Suppressor macrophage treated with lipopolysaccharide for 1 hour (primary cell): ENCODE measurements at places on chromosomes 4 and X.

DNA sequence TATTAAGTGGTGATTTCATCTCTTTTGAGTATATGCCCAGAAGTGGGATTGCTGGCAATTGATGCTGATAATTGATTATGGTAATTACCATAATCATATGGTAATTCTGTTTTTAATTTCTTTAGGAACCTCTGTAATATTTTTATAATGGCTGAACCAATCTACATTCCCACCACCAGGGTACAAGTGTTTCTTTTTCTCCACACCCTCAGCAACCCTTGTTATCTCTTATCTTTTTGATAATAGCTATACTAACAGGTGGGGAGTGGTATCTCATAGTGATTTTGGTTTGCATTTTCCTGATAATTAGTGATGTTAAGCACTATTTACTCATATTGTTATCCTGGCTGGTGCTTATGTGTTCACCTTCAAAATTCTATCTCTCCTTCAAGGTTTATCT is 212.6 kb downstream of the FMR1NB start:
- no peak for DNase-seq

DNA sequence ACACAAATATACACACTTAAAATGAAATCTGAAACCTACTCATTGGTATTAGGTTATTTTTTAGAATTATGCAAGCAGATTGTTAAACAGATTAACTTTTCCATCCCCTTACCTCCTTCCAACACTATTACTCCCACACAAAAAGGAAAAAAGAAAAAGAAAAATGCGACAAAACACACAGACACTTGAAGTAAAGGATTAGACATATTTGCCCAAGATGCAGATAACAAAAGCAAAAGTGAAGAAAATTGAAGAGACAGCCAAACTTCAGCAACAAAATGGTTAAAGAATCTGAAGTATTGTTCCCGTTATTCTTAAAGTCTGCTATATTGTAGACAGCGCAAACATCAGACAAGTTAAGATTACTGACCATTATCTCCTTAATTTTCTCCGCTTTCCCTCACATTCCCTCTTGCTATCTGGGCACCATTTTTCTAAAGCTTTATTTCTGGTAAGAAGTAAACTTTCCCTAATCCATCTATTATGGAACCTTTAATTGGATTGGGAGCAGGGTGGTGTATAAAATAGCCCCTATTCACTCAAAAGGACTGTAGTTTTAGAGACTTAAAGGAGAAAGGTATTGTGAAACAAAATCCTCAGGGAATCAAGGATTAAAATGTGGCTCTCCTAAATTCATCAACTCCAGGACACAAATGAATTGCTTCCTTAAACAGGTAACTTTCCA is 34.7 kb upstream of the MAB21L2 start:
- DNase-seq = no peak

DNA sequence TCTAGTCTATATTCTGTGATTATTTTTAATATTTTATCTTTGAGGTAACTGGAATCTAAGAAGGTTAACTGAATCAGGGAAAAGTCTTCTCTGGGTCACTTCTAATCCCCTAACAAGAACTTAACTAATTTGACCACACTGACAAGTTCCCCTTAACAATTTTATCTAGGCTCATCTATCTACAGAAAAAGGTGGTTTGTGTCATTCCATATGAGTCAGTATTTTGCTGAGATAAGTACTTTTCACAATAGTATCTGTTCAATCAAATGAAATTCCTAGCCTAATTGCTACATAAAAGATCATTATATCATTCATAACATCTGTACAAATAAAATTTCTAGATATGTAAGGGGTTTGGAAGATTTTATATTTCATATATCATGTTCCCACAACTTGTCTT is 45.6 kb downstream of the COL25A1 start:
- no peak for DNase-seq

GRCh38 chrX:115410731-115411428 is 121.4 kb downstream of the LUZP4 start:
- DNase-seq = no peak

DNA sequence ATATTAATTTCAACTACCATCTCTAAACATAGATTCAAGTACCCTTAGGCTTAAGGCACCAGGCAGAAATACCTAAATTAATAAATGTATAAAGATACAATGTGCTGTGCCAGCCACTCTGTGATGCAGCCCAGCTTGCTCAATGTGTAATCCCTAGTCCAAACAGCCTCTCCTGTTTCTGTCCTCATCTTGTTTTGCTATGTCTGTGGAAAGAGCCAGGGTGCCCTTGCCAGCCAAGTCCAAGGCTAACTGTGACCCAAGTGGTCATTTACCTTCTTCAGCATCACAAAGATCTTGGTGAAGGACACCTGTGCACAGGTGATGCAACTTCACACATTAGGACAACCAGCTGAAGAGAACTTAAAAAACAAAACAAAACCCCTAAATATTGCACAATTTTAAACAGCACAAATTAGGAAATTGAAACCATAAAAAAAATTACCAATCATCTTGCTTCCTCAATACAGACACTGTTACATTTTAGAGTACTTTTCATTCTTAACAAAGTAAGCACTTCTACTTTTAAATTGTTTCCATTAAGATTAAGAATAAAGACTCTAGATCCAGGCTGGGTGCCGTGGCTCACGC is 89.6 kb downstream of the C4orf51 start:
- DNase-seq = peak; percentile 20

GRCh38 chr4:5791654-5792053 is 80.7 kb downstream of the EVC start:
- DNase-seq = no peak

DNA sequence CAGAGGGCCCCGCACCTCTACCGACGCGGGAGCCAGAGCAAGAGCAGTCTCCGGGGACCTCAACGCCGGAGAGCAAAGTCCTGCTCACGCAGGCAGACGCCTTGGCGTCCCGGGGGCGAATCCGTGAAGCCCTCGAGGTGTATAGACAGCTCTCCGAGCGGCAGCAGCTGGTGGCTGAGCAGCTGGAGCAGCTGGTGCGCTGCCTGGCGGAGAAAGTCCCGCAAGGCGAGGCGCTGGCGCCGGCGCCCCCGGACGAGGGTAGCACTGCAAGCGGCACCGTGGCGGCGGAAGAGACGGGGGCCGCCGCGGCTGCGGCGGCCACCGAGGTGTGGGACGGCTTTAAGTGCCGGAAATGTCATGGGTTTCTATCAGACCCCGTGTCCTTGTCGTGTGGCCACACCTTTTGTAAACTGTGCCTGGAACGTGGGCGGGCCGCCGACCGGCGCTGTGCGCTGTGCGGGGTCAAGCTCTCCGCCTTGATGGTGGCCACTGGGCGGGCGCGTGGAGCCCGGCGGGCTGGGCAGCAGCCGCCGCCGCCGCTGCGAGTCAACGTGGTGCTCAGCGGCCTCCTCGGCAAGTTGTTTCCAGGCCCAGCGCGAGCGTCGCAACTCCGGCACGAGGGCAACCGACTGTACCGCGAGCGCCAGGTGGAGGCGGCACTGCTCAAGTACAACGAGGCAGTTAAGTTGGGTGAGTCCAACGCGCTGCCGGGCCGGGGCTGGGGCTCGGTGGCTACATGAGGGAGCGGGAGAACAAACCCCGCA is 672 bp downstream of the LONRF3 start:
- DNase-seq = peak; percentile 59

- no peak for DNase-seq
Measured at GRCh38 chr4:136400829-136401228, 1131.5 kb downstream of the PCDH18 start.

DNA sequence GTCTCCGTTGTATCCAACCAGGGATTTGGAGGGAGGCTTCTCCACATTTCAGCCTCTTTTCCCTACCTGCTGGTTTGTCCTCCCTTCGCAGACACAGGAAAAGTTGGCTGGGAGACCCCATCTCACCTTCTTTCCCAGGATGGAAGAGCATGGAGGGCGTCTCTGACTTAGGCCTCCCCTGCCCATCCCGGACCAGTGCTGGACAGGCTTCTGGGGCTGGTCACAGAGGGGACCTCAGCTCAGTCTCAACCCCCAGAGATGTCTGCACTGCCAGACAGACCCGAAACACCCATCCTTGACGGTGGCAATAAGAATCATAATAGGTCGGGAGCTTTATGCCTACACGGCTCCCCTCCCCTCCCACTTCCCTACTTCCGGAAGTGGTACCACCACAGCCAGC is 1.6 kb downstream of the WFS1 start:
- DNase-seq = no peak

DNA sequence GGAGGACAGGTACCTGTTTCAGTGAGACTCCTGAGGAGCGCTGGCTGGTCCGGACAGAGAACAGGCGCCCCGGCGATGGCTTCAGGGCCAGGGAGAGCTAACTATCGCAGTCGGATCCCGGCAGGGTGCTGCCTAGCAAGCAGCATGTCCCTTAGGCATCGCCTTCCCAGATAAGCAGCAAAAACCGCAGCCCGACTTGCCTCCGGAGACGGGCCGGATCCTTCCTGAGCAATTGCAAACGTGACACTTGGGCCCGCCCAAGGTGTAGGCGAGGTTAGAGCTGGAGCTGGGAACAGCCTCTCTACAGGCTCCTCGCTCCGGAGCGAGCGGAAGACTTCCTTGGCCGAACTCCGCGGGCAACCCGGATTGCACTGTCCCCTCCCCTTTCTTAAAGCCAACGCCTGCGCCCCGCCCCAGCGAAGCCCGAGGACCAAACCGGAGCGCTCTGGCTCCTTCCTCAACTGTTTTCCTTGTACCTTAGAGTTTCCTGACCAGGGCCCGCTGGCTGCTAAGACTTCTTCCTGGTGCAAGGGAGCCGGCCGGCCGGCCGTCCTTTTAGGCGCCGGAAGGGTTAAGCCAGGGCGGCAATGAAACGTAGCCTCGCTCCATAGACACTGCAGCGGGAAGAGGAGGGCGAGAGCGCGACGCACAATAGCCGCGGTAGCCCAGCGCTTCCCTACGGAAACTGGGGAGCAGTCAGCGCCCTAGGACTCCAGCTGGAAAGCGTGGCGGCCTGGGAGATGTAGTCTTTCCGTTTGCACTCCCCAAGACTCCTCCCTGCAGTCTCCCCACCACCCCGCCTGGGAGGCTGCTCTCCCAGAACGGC is at the start of gene OPHN1:
TSS of gene OPHN1 (minus strand) at position 341 of the 826 bp plus-strand sequence. CDS start 475 bp downstream, outside the sequence.
- DNase-seq = peak; percentile 57

DNA sequence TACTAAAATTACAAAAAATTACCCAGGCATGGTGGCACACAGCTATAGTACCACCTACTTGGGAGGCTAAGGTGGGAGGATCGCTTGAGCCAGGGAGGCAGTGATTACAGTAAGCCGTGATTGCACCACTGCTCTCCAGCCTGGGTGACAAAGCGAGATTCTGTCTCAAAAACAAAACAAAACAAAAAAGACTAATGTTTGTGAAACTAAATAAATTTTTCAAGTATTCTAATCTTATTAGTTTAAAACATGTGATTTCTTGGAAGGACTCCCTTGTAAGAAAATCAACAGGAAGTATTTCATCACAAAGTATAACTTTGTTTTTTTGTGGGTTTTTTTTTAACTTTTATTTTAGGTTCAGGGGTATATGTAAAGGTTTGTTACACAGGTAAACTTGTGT is 89.6 kb downstream of the EGF start:
- no peak for DNase-seq

DNA sequence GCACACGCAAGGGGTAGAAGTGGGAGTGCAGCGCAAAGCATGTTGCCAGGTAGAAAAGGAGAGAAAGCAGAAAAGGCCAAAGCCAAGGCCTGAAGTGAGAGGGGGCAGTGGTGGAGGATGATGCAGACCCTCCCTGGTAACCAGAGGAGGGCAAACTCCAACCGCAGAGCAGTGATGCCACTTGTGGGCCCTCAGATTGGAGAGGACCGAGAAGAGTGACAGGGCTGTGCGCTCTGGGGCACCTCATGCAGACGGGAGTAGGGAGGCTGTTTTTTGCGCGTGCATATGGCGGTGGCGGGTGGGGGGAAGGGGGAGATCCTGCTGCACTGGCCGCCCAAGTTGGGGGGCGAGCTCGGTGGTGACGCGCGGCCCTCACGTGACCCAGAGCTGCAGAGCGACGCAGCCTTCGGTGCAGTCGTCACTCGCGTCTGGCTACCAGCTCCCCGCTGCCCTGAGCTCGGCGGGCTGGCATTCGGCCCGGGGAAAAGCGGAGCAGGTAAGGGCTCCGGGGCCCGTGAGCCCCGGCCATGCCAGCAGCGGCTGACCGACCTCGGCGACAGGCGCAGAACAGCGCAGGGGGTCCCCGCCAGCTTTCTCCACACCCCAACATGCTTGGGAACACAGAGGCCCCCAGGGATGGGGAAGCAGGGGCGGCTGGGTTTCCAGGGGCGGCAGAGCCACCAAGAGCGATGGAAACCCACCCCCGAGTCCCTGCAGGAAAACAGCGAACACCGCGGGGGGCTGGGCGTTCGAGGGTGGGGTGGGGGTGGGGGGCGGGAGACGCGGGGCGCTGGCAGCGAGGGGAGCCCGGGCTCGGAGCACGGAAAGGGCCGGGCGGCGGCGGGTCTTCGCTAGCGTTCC is at the start of gene BEX3:
TSS of gene BEX3 (plus strand) at position 421 of the 861 bp plus-strand sequence. CDS start 984 bp downstream, outside the sequence.
- DNase-seq = no peak

DNA sequence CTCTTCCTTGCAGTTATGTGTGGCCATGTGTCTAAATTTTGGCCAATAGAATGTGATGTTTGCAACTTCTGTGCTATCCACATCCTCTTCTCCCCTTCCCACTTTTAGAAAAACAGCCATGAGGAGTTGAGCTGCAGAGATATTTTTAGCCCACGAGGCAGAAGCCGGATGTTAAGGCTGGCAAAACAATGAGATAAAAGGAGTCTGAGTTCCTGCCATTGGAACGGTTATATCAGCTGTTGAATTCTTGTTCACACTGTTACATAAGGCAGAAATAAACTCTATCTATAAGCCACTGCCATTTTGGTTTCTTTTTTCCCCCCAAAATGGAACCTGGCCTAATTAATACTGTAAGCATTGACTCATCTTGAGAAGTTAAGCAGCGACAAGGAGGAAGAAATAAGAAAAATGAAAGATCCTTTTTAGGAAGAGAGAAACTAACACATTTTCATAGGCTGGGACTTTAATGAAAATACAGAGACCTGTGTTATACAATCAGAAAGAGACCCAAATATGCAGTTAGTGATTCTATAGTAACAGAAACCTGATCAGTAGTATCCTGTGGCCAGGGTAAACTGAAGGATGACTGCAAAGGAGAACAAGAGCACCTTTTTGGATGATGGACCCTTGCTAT is 200.5 kb downstream of the INPP4B start:
- no peak for DNase-seq

DNA sequence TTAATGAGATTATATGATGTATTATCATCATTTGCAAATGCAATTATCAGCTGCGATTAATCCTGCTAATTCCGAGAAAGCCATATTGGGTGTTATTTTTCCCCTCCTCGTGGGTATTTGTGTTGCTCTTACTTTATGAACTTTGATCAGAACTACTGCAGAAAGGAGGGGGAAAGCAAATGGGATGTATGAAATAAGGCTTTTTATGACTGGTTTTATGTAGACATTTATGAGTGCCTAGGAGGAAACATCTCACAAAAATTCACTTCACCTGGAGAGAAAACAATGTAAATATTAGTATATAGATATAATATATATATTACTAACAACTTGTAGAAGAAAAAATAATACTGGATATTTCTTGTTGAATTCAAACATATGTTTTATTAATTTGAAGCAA is 214.4 kb downstream of the TEX13A start:
- DNase-seq = no peak

GRCh38 chr4:38534344-38535045 is 129.5 kb upstream of the KLF3 start:
- peak; percentile 45 for DNase-seq

- DNase-seq = no peak
Measured at GRCh38 chr4:145679991-145680455, at the start of gene C4orf51. TSS of gene C4orf51 (plus strand) at chr4:145680146. CDS start at chr4:145680204, 58 bp downstream.
